Naive thymus-derived CD4-positive, alpha-beta T cell (primary cell): ENCODE measurements at places on chromosomes 13 and 19. TPM values are rescaled to one million over a fixed set of nuclear protein-coding genes. Genes with fewer than 3 reads are reported as not detected.

GRCh38 chr13:72164811-72165210 is 297.8 kb upstream of the DACH1 start:
- DNase-seq: no peak

DNA sequence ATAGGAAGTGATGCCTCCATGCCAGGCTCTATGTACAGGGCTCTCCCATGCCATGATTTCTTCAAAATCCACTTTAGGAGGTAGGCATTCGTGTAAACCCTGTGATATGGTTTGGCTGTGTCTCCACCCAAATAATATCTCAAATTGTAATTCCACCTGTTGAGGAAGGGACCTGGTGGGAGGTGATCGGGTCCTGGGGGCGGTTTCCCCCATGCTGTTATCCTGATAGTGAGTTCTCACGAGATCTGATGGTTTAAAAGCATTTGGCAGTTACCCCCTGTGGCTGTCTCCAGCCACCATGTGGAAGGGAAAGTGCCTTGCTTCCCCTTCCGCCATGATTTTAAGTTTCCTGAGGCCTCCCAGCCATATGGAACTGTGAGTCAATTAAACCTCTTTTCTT is 8.1 kb downstream of the SARS2 start:
- no peak for DNase-seq

DNA sequence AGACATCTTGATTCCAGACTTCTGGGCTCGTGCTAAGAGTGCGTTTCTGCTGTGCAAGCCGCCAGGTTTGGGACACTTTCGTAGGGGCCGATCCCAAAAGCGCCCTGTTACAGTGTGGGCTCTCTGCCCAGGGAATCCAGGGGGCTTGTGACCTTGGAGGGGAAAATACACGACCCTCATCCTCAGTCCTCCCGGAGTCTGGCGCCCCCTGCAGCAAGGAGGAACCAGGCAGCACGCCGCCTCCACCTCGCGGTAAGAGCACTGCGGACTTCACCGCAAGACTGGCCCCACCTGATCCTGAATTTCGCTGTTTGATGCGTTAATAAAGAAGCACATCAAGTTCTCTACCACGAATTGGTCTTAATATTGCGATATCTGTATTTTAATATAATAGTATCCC is 5.2 kb downstream of the POLRMT start:
- no peak for DNase-seq

- no peak for DNase-seq
Observed at GRCh38 chr13:72457151-72457550, 270.3 kb downstream of the MZT1 start.

DNA sequence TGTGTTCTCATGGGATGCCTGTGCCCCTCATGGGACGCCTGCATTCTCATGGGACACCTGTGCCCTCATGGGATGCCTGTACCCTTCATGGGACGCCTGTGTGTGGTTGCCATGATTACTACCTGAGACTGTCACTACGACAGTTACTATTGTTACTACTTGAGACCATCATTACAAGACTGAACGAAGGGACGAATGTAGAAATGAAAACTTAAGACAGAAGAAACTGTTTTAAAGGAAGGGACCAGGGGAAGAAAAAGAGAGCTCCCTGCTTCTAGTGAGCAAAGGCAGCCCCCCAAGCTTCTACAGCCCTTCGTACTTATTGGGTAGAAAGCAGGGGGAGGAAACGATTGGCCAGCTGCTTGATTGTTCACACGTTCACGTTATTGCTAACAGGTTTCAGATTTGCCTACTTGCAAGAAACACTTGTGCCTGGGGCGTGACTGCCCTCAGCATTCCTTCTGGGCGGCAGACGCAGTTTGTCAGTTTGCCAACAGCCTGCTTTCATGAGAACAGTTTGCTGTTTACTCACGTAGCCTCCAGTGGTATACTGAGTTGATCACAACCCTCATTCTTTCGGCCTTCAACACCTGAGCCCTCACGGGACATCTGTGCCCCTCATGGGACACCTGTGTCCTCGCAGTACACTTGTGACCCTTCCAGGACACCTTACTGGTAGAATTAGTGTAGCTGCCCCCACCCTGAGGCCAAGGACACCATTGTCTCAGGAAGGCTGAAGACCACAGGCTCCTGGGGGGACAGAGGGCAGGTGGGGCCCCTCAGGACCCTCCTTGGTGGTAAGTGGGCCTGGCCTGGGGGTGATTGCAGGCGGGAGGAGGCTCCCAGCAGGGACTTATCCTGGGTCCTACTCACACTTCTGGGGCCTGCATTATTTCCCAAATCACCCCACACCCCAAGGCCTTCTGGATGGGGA is 2.5 kb upstream of the S1PR4 start:
- DNase-seq: no peak

- peak; percentile 23 for DNase-seq
Observed at GRCh38 chr13:51148223-51148951, 37.3 kb upstream of the C13orf42 start.

GRCh38 chr19:883661-884211 is 9.3 kb downstream of the MED16 start:
- DNase-seq: no peak

GRCh38 chr19:41695745-41696144 is 7.7 kb upstream of the CEACAM7 start:
- DNase-seq: no peak

- no peak for DNase-seq
Observed at GRCh38 chr13:96794669-96795068, 199.6 kb downstream of the OXGR1 start.

DNA sequence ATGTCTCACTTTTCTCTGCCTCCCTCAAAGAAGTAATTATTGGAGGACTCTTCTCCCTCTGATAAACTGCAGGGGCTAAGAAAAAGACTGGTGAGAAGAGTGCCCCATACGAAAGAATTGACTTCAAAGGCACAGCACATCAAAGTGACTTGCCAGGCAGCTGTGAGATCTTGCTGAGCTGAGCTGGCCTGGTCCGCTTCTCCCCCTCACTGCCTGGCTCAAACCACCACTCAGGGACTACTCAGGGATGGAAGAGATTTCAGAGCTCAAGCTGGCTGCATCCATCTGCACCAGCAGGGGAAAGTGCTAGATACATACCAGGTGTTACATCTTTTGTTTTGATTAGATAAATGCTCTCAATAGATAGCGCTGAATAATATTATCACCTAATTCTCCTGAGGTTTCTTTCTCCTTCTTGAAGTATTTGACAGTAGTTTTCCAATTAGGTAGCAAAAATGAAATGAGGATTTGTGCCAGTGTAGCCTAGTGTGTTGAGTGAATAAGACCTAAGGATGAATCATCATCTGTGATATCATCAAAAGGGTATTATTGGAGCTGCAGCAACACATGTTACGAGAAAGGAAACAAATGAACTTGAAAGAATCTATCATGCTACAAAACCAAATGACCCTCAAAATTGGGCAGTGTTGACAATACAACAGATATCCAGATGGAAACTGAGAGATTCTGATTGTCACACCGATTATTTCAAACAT is 379.8 kb downstream of the TBC1D4 start:
- DNase-seq: no peak

GRCh38 chr13:30373727-30374126 is 48.6 kb upstream of the UBE2L5 start:
- no peak for DNase-seq

DNA sequence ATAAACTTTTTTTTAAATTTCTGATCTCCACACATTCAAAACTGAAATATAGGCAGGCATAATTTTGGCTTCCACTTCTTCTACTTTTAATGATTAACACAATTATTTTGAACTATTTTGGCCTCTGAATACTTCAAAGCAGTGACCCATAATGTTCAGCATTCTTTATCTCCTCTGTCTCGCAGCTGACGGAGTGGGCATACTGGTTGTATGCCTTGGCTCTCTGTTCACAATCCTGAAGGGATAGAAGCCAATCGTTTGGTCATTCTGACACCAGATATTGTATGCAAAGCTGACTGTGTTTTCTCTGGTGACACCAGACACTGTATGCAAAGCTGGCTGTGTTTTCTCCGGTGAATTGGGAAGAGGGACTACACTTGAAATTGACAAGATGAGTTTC is 833.0 kb downstream of the EFNB2 start:
- DNase-seq: no peak

GRCh38 chr13:52868190-52868589 is 19.8 kb upstream of the PCDH8 start:
- no peak for DNase-seq

The ADGRL1 gene
- polyA plus RNA-seq: 0.72 TPM

The NAPSA gene
- 1.6 TPM for polyA plus RNA-seq

The KLK15 gene
- not detected for polyA plus RNA-seq

The DHPS gene
- polyA plus RNA-seq: 124 TPM

The ZNF845 gene
- polyA plus RNA-seq: 6.5 TPM
